Kidney capillary endothelial cell (primary cell): ENCODE measurements at places on chromosomes 3 and 15.

DNA sequence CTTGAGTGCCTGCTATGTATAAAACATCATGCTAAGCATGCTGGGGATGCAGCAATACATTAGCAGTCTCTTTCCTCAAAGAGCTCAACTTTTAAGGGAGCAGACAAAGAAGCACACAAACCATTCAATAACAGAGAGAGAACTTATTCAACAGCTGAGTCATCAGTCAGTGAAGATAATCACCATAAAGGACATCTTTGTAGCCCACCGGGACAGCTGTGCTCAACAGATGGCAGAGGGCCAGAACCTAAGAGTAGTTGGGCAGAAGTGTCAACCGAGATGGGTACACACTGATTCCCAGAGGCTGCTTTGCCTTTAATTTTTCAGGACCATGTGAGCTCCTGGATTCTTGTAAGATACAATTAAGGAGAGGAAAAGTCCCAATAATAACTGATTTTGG is 4.2 kb upstream of the RAB8B start:
- no peak for DNase-seq

DNA sequence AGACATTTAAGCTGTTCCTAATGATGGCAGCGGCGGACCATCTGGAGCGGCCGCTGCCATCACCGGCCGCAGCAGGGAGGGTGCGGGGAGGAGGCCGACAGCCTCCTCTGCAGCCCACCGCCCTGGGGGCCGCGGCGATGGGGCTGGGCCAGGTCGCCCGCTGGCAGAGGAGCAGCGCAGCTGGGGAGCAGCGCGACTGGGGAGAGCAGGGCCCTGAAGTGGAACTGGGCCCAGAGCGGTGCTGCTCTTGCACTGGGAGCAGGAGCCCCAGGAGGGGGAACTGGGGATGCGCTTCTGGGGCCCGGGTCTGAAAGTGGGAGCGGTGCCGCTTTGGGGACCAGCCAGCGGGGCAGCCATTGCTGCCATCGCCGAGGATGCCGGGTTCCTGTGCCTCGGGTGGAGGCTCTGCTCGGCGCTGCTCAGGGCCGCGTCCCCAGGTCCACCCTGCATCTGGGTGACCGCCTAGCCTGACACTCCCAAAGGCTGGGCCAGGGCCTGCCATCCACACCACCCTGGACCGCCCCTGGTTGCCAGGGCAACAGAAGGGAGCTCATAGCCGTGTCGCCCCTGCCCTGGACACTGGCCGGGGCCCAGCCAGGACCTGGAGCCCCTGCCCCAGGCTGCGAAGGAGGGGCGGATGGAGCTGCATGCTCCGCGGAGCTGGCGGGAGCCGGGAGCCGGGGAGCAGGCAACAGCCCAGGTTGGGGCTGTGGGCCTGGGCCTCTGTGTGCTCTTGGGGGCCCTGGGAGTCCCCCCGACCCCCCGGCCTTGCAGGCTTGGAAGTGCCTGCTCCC is 15.5 kb upstream of the PLA2G4E start:
- DNase-seq = no peak

DNA sequence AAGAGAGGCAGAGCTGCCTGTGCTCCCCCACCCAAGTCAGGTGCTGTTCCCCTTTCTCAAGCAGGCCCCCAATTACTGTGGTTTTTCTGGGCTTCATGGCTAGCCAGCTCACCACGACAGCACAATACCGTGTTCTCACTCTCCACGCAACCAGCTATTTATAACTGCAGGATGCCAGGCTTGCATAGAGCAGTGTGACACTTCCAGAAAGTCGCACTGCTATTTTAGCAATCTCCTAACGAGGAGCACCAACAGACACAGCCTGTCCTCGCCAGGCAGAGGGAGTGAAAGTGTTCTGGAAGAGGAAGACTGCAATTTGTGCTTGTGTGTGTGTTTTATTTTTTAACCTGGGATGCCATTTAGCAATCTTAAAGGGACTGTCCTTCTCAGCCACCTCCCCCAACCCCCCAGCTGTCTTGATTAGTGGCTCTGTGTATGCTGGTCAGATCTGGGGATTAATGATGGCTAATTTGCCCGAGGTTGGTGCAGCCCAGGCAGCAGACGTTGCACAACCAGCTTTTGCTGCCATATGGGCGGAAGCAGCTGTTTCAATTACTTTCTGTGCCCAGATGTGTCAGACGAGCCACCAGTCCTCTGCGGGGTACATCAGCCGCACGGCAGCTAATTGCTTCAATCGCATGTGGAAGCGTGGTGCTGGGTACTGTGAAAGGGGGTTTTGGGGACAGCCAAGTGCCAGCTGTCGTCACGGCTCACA is 268.0 kb upstream of the ARRDC4 start:
- DNase-seq = no peak

DNA sequence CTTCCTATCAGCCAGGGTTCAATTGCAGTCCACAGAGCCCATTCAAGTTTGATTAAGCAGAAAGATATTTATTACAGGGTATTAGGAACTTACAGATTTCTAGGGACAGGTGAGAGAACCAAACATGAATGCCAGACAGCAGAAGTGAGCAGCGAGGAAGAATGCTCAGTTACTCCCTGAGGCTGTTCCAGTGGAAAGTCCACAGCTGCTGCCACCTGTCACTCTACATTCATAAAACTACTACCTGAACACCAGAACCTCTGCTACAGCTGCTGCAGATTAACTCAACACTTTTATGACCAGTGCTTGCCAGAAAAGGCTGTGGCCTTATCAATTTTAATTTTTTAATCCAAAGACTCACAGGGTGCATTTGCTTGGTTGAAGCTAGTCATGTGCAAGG is 325.4 kb upstream of the ONECUT1 start:
- DNase-seq = no peak

DNA sequence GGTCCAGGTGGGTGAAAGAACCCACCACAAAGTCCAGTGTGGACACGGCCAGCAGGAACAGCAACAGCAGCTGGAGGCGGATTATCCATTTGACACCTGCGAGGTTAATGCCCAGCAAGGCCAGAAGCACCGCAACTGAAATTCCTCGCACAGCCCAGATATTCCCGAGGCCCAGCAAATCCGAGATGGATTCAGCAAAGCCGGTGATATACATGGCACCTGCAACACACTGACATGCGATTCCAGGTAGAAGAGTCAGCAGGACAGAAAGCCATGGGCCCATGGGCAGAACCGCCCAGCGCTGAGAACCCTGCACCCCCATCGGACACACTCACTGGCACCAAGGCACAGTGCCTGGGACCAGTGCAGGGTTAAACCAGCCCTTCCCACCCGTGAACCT is 34.8 kb downstream of the SLC12A8 start:
- no peak for DNase-seq

DNA sequence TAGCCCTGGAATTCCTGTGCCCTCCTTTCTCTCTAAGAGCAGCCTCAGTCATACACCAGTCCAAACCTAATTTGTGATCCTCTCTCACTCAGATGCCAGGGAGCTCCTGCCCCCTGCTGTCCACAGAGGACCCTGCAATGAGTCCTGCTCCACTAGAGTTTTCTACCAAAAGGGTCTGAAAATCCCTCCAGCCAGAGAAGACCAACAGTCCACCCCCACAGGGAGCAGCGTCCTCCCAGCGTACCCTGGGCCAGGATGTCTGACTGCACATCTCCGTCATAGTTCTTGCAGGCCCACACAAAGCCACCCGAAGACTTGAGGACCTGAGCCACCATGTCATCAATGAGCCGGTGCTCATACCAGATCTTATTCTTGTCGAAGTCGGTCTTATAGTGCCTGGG is 15.4 kb downstream of the IDH2 start:
- no peak for DNase-seq

- no peak for DNase-seq
Observed at GRCh38 chr3:66035763-66036477, 2.8 kb downstream of the MAGI1 start.

DNA sequence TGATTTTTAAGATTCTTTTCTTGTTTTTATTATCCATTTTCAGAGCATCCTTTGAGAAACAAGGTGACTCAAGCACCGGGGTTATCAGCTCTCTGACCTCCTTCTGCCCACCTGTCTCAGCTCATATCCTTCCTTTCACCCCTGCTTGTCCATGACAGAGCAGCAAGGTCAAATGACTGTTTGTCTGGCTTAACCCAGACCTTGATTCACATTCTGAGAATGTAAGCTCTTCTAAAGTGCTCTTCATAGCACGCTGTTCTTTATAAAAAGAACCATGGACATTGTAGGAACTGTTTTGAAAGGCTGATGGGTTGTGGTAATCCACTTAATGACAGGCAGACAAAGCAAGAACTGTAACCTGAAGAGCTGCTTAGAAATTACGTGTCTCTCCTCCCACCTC is 122.5 kb downstream of the CHST2 start:
- no peak for DNase-seq

GRCh38 chr3:121064121-121064520 is 156.1 kb downstream of the STXBP5L start:
- DNase-seq = no peak

- no peak for DNase-seq
Observed at GRCh38 chr3:72887705-72888545, at the start of gene GXYLT2. Gene GXYLT2 (plus strand): TSS chr3:72888046. CDS start chr3:72888234, 188 bp downstream.

GRCh38 chr3:172726380-172726779 is 15.5 kb upstream of the NCEH1 start:
- no peak for DNase-seq

DNA sequence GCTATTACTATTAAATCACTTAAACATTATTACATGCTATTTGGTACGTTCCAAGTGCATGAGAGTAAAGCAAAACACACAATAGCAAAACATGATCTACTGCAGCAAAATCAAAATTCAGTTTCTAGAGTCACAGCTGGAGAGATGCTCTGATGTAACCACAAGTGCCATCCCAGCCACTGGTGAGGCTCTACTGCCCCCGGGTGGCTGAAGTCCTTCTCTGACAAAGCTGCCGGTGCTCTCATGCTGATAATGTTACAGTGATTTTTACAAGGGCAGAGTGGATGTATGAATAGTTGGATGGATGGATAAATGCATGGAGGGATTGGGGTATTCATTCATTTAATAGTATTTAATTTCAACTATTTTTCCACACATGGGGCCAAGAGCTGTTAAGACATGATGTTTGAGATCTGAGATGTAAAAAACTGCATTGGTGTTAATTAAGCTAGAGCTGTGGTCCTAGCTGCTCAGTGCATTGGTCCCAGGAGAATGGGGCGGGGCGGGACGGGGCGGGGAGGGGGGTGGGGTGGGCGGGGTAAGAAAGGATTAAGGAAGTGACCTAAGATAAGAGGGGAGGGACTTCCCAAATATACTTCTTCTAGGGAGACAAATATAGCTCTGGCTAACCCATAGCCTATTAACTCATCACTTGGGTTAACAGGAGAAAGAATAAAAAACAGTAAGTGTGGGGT is 5.3 kb upstream of the SPESP1 start:
- peak; percentile 68 for DNase-seq

- no peak for DNase-seq
Observed at GRCh38 chr3:185137821-185138220, 15.0 kb downstream of the C3orf70 start.

DNA sequence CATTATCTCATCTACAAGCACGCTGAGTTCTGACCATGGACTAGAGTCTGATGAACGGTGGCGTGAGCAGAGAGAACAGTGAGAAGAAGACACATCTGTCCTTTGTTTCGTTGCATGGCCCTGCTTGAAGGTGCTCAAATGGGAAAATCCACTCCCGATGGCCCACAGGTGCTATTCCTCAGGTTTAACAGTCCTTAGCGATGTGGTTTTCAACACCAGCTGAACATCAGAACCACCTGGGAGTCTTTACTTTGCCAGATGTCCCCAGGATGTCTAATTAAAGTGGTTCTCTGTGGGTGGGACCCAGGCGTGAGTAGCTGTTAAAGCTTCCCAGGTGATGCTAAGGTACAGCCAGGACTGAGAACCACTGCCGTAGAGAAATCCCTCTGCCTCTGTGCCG is 13.0 kb downstream of the ADAMTS17 start:
- DNase-seq = no peak

- DNase-seq = no peak
Observed at GRCh38 chr3:170815340-170815739, 54.7 kb downstream of the RPL22L1 start.

DNA sequence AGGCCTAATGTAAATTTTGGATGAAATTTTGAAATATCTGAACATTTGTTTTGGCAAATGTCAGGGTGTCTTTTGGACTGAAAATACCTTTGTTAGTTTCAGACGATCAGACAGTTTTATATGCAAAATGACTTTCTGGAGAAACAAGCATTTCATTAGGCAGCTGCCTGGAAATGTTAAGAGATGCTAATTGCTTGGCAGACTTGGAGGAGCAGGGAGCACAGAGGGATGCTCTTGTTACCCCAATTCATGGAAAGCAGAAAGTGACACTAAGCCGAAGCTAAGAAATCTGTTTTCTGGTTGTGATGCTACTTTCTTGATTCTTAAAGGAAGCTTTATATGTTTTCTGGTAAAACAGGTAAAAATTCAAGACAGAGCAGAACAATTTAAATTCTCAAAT is 204.3 kb upstream of the GBE1 start:
- no peak for DNase-seq

DNA sequence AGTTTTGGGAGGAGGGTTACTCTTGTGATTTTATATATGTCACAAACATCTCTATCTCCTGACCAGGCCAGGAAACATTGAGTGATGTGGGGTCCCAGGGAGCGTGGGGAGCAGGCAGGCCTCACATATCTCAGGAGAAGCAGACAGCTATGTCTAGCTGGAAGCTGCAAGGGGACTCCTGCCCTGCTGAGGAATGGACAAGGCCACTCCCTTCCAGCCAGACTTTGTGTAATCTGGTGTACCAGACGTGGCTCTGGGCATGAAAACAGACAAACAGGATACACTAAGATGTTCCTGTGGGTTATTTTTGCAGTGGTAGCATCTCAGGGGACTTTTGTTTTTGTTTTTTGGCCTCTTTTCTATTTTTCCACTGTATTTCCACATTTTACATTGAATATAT is 23.2 kb downstream of the CYP8B1 start:
- DNase-seq = no peak

- no peak for DNase-seq
Observed at GRCh38 chr3:32113981-32114545, 7.6 kb downstream of the GPD1L start.

DNA sequence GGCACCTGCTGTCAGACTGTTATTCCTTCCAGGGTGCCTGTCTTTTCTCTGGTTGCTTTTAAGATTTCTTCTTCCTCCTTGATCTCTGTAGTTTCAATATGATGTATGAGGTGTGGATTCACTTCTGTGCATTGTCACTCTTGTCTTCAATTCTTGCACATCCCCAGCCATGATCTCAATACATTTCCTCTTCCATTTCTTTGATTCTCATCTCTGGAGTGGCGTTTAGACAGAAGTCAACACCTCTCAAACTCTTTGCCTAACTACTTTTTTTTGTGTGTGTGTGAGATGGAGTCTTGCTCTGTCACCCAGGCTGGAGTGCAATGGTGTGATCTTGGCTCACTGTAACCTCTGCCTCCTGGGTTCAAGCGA is 224.4 kb upstream of the LYSMD4 start:
- DNase-seq = no peak

- no peak for DNase-seq
Observed at GRCh38 chr3:3578718-3579117, 220.5 kb upstream of the LRRN1 start.

DNA sequence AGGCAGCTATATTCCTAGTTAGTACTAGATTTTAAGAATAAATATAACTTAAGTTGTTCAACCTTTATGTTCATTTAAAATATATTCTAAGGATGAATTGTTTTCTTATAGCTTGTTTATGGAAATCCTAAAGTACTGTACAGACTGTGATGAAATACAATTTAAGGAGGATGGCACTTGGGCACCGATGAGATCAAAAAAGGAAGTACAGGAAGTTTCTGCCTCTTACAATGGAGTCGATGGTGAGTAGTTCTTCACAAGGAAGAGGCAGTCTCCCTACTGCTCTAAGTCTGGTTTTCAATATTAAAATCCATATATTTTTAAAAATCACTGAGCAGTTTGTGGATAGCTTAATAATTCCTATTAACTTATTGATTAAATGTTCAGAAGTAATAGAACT is 29.6 kb downstream of the CALML4 start:
- DNase-seq = peak; percentile 24

- no peak for DNase-seq
Observed at GRCh38 chr15:82181371-82181770, 81.2 kb downstream of the EFL1 start.
